ENCODE measurements at places on chromosomes 5 and 9. TPM values are rescaled to one million over a fixed set of nuclear protein-coding genes. Genes with fewer than 3 reads are reported as not detected.

- DNase-seq, result no peak
These were observed 47.2 kb downstream of the ZCCHC7 start for GRCh38 chr9:37167456-37168047.

- no peak for DNase-seq
These were observed 659.8 kb downstream of the TLE4 start for GRCh38 chr9:80231318-80232236.

GRCh38 chr5:151862811-151863472, 61.7 kb downstream of the GLRA1 start:
- no peak for DNase-seq

Gene TPPP
- total RNA-seq, result 0.98 TPM

Gene C7
- total RNA-seq, result 1.4 TPM

Measured in Panc1 (cell line).